Germinal center (tissue), 1 donor: ENCODE measurements at places on chromosomes 6 and 20.

DNA sequence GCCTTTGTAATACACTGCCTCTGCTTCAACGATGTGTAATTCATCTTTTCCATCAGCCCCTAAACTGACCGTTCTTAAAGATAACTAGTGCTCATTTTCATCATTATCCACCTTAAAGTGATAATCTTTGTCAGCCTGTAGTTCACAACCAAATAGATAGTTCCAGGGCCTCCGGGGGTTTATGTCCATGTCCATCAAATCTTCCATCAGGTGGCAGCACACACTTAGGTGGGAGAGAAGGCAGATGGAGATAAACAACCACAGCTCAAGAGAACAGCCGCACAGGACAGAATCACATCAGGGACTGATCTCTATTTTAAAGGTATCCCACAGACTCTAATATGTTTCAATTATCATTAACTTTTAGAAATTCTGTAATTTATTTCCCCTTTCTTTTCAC lies 90.9 kb downstream of the LMBRD1 start:
- DNase-seq = no peak

- DNase-seq = no peak
These were observed 196.1 kb downstream of the DLL1 start for GRCh38 chr6:170094686-170095272.

DNA sequence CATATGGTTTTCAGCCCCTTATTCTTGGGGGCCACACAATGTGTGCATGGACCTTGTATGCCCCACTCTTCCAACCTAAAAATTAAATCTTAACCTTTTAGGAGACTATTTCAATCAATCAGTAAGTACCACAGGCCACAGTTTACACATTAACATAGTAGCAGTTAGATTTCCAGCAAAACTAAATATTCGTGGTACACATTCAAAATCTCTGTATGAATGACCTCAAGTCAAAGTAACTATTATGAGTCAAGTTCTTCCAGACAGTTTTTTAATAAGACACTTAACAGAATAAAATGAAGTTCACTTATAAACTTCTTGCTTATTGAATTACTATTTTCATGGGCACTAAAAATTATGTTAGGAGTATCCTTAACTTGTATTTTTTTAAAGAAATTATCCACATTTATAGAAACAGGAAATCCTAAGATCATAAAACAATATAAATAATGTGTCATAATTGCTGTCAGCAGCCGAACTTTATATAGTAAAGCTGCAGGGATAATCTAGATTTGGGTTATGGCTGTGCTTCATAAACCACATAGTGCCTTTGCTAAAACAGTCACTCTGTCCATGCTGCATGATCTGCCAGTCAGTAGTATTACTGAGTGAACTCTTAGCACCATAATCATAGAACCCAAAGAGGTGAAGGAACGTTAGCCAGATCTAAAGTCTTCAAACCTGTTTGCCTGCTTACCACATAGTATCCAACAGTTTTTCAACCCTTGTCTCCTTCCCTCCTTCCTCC lies 21.7 kb downstream of the SEC63 start:
- DNase-seq = no peak

GRCh38 chr6:128161839-128162238 lies 261.0 kb upstream of the THEMIS start:
- DNase-seq = no peak

DNA sequence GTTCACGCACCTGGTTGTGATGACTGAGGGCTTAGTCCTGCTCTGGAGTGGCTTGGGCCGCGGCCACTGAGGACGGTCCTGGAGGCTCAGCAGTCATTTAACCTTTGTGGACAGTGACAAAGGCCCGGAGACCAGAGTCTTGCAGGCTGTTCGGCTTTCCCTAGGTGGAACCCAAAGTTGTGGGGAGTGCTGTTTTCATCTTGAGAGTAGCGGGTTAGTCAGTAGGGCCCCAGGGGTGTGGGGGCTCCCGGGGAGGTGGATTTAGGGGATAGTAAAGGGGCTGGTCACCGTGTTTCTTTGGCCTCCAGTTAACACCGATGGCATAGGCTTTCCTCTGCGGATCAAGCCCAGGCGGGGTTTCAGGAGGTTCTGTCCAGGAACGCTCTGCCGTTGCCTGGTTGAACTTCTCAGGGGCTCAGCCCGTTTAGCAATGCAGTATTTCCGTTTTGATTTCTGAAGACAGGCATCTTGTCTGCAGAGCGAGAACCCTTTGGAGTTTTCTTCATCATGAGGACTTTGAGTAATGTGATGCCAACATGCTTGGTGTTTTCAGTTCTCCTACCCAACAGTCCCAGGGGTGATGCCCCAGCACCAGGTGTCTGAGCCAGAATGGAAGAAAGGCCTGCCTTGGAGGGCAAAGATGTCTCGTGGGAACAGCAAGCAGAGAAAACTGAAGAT lies 31.8 kb downstream of the ZNF831 start:
- DNase-seq = no peak

DNA sequence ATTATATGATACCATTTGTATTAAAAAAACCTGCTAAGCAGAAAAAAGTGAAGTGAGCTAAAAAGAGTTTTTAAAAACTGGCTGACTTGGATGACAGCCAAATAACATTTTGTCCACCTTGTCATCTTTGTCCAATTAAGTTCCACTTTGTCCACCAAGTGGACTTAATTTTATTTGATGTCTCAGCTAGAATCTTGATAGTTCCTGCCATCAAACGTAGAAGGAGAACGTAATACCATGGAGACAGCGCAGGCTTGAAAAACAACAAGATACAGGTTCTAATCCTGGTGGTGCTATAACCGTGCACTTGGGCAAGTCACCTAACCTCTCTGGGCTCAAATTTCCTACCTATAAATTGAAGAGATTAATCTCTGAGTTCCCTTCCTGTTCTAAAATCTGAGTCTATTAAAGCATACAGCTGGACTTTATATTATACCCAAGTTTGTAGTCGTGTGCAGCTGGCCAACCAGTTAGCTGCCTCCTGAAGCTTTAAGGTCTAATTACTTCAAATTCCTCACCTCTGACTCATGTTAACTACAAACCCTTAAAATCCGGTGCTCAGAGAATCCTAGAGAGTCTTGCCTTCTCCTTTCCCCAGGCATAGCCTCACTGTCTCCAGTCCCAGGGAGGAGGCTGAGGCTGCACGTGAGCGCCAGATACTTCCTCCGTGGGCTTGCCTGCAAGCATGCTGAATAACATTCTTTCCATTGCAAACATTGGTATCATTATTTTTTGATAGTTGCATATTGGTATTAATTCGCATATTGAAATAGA lies 16.8 kb downstream of the TMEM244 start:
- DNase-seq = no peak

DNA sequence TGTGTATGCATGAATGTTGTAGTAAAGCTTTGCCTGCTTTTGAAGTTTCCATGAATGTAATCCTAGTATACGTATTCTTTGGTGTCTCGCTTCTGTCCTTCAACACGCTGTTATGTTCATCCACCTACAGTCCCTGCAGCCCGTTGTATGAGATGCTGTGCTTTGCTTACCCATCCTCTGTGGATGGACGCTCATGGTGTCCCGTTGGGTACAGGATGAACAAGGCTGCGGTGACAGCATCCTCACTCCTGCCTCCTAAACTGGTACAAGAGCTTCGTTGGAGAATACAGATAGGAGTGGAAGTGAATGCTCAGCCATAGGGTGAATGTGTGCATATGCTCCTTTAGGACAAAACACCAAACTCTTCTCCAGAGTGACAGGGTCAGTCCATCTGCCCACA lies 366.2 kb downstream of the ZFAND3 start:
- no peak for DNase-seq

DNA sequence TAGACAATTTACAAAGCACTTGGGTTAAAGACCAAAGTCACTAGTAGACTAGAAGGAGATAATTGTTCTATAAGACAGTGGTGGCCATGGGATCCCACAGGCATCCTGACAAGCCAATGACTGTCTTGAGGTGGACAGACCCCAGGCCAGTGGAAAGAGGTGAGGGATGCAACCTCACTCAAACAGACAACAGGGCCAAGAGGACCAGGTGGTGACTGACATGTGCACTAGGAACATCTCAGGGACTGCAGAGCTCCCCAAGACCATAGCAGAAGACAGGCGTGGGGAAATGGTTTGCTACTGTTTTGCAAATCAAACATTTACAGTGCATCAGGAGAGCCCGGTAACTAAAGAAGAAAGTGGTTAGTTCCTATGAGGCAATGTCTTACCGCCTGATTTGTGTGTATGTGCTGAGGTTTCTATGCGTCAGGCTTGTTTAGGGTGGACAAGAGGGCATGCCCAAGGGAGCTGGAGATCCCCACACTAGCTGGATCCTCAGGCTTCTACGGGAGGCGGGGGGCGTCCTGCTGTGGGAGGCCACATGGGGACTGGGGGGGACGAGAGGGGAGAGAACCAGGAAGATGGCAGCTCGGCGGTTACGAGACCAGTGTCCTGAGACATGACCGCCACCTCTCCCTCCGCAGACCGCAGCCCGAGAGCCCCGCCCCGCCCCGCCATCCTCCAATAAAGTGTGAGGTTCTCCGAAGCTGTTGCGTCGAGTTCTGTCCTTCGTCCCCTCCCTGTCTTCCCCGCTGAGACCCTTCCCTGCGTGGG lies 623 bp upstream of the MRPS26 start:
- no peak for DNase-seq

- DNase-seq = no peak
These were observed 766 bp upstream of the TINAG start for GRCh38 chr6:54307439-54307910.

- no peak for DNase-seq
These were observed 24.4 kb upstream of the EDN1 start for GRCh38 chr6:12265791-12266190.

DNA sequence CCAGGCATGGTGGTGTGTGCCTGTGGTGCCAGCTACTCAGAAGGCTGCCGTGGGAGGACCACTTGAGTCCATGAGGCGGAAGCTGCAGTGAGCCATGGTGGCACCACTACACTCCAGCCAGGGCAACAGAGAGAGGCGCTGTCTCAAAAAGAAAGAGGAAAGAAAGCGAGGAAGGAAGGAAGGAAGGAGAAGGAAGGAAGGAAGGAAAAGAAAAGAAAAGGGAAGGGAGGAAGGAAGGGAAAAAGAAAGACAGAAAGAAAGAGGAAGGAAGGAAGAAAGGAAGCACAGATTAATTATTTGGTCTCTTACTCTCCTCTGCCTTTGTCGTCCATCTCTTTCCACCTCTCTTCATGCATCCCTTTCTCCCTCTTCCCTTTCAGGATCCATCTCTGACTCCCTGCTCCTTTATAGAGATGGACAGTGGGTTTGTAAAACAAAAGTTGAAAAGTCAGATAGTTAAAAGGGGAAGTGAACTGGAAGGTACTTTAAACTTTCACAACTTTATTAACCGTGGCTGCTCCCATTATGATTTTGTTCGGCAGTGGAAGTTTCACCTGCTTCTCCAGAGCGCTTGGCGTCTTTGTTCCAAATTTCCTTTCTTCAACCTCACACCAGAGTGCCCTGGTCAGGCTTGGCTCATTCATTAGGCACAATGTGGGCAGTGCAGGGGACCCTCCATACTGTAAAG lies 1.5 kb downstream of the HLA-DQA1 start:
- DNase-seq = no peak

- DNase-seq = no peak
These were observed 23.9 kb upstream of the PRL start for GRCh38 chr6:22320750-22321149.

GRCh38 chr6:137910424-137910834 lies 43.4 kb downstream of the TNFAIP3 start:
- no peak for DNase-seq

DNA sequence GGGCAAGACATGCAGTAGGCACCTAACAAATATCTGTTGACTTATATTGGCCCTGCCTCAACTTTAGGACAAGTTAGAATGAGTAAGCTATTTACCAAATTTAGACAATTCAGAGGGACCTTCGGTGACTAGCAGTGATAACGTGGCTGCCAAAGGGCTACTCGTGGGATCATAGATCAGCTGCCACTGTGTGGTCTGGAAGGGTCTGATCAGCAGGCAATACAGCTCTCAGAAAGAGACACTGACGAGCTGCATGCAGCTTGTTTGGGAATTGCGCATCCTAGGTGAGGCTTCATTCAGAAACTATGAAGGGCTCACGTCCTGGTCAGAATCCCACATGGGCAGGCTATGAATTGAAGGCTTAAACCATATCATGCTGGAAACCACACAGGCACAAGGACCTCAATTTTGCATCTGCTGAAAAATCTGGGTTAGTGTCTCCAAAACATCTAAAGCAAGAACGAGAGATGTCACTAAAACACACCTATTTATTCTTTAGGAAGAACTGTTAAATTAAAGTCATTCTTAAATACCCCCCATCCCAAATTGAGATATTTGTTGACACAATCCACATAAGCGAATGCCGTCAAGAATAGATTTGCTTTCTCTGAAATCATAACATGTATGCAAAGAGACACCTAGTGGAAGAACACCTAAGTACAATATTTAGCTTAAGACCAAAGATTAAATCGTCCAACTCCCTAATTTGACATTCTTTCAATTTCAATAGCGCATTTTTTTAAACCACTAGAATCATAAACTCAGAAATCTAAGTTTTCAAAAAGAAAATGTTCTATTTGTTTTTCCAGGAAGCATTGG lies 79.6 kb downstream of the IPCEF1 start:
- DNase-seq = peak; percentile 12

GRCh38 chr6:89775150-89775549 lies 44.4 kb downstream of the MDN1 start:
- no peak for DNase-seq

- no peak for DNase-seq
These were observed 222.0 kb downstream of the MAFB start for GRCh38 chr20:40467067-40467466.

DNA sequence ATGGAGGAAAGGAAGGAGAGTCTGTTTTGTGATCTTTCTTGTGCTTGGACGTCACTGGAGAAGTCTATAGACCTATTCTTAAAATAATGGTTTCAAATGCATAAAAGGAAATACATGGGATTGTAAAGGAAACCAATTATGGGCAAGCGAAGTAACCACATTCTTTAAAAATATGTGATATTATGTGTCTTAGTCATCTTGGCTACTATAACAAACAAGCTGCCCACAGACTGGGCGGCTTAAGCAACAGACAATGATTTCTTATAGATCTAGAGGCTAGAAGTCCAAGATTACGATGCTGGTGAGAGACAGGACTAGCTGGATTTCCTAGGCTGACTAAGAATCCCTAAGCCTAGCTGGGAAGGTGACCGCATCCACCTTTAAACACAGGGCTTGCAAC lies 49.4 kb upstream of the CD83 start:
- DNase-seq = no peak

- no peak for DNase-seq
These were observed 384.6 kb downstream of the PKHD1 start for GRCh38 chr6:51702851-51703250.

- no peak for DNase-seq
These were observed 12.2 kb upstream of the LRP11 start for GRCh38 chr6:149876241-149876933.

DNA sequence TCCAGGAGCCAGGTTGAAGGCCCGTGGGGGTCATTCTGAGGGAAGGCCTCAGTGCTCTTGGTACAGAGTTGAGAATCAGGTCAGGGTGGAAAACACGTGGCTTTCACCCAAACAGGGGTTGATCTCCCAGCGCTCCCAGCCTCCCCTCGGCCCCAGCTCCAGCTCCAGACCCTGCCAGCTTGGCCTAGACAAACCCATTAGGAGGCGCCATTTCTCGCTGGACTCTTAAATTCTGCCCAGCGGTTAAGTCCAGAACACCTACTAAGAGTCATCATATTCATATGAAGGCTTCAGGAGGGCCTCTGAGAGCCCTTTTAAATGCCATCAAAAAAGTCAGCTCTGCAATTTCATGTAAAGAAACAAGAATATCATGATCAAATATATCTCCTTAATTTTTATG lies 158.0 kb upstream of the RIN2 start:
- no peak for DNase-seq
